Left colon (tissue), 2 donors: ENCODE measurements at places on chromosomes 4 and X. TPM values are rescaled to one million over a fixed set of nuclear protein-coding genes. Genes with fewer than 3 reads are reported as not detected.

The CNGA1 gene
- total RNA-seq: 11.5 TPM

The MAGEE1 gene
- total RNA-seq: 0.64 TPM

DNA sequence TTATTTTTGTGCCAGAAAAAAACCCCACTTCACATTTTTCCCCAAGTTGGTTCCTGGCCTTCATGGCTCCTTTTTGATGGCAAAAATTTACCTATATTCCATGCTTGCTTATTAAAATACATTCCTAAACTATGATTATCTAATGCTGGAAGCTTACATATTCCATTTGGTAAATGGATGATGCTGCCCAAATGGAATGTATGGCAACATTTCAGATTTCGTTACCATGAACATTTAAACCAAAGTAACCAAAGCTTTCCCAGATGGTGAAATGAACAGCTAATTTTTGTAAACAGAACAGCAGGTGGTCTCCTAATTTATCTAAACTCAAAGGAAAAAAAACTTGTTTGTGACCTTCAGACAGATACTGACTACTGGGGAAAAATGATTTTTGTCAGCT, 110.8 kb upstream of the TEX13A start:
- no peak for DNase-seq

DNA sequence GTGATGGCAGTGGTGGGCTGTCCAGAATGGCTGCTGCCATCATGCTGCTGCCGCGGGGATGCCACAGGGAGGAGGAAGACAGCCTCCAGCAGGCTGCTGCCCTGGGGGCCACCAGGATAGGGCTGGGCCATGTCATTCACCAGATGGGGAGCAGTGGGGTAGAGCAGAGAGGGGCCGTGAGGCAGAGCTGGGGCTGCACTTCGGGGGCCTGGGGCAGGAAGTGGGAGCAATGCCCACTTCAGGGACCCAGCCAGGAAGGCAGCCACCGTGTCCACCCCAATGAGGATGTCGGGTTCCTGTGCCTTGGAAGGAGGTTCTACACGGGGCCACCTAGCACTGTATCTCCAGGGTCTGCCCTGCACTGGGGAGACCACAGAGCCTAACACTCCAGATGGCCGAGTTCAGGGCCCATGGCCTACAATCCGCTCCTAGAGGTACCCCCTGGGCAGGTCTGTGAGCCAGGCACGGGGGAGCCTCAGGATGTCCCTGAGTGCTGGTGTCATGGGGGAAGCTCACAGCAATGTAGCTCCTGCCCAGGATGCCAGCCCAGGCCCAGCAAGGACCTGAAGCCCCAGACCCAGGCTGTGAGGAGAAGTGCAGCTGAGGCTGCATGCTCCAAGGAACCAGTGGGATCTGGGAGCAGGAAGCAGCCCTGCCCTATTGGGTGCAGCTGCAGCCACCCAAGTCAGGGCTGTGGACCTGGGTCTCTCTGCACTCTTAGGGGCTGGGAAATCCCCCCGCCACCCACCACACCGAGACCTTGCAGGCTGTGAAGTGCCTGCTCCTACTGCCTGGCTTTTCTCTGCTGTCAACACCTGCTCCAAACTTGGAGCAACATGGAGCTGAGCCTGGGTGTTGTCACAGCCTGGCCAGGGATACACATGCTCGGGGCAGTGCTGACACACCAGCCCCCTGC, 140.3 kb downstream of the PDHA2 start:
- no peak for DNase-seq

DNA sequence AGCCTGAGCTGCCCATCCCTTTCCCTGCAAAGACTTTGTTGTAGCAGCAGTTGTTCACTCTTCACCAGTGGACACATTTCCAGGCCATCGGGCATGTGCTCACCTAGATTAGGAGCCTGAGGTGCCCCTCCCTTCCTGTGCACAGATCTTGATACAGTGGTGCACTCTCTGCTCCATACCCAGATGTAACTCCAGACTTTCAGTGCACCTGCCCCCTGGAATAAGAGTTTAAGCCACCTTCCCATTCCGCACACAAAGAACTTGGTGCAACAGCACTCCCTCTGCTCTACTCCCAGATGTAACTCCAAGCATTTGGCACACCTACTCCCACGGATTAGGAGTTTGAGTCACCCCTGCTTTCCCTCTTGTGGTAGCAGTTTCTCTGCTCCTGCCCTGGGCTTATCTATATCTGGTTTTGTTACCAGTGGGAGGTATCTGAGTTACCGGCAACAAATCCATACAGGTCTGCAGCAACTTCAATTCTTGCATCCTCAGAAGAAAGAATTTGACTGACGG, 36.0 kb upstream of the PLK4 start:
- DNase-seq: no peak

- DNase-seq: no peak
Measured at GRCh38 chr4:175326796-175327195, 408.6 kb downstream of the ADAM29 start.

DNA sequence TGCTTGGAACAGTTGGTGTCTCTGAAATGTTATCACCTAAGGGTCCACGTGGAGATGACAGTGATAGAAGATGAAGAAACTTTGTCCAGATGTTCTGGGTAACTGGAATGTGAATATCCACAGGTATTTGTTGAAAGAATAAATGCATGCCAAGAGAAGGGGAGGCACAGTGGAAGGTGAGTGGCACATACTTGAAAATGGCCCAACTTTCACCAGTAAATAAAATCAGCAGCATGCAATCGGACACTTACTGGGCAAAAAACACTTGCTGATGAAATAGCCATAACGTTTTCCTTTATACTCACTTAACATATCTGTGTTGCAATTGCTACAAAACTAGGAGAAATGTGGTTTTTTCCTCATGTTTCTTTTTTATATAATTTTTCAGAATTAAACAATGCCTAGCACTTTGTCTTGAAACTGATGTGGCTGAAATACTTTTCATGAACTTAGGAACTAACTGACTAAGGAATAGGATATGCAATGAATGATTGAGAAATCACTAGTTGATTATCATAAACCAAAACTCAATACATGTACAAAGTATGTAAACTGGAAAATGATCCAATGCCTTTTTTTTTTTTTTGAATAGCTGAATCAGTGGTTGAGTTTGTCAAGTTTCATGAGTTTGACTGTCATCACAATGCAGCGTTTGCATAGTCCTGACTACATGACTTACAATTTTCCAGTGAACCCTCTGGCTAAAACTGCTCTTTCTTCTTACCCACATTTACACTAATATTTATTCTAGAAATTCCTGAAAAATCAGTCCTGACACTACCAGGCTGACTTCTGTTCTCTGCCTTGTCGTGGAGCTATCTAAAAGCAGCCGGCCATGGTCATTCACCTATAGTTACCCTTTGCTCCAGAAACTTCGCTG, 127.4 kb downstream of the CPE start:
- no peak for DNase-seq
